ENCODE measurements at places on chromosomes 4 and X.

DNA sequence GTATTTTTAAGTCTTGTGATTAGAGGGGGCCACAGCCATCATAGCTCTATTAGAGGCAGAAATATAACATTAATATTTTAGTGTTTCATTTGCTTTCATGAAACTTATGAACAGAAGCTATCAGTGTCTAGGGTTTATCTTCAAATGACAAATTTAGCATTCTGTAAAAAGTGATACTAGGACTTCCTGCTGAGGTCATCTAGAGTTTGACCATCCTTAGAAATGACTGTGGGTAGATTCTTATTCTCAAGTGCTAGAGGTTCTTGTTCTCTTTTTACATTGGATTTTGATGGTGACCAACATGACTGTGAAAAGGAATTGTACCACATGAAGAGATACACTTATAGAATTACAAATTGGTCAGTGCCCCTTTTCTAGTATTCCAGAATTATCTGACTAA lies 568.6 kb downstream of the RPA4 start:
- no peak for DNase-seq

- no peak for DNase-seq
Observed at GRCh38 chrX:118286066-118286762, 59.7 kb upstream of the WDR44 start.

DNA sequence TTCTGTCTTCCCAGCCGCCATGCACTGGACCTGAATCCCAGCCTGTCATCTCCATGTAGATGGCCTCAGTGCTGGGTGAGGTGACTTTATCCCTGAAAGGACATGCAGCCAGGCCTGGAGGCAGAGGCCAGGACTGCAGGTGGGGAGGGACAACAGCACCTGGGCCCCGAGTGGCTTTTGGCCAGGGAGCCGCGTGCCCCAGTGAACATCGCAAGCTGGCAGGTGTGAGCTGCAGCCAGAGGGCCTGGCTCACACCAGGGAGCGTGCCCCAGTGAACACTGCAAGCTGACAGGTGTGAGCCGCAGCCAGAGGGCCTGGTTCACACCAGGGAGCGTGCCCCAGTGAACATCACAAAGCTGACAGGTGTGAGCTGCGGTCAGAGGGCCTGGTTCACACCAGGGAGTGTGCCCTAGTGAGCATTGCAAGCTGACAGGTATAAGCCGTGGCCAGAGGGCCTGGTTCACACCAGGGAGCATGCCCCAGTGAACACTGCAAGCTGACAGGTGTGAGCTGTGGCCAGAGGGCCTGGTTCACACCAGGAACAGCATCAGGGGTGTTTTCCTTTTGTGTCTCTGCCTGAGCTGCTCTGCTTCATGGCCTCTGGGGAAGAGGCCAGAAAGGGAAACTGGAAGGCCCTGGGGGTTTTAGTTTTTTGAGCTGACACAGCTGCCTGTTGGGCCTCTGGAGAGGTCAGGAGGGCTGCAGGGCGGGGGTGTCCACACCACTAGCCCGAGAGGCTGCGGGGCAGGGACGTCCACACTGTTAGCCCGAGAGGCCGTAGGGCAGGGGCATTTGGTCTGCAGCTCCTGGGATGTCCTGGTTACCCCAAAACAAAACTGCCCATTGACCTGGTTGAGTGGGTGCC lies 22.7 kb upstream of the PSAPL1 start:
- DNase-seq: no peak

DNA sequence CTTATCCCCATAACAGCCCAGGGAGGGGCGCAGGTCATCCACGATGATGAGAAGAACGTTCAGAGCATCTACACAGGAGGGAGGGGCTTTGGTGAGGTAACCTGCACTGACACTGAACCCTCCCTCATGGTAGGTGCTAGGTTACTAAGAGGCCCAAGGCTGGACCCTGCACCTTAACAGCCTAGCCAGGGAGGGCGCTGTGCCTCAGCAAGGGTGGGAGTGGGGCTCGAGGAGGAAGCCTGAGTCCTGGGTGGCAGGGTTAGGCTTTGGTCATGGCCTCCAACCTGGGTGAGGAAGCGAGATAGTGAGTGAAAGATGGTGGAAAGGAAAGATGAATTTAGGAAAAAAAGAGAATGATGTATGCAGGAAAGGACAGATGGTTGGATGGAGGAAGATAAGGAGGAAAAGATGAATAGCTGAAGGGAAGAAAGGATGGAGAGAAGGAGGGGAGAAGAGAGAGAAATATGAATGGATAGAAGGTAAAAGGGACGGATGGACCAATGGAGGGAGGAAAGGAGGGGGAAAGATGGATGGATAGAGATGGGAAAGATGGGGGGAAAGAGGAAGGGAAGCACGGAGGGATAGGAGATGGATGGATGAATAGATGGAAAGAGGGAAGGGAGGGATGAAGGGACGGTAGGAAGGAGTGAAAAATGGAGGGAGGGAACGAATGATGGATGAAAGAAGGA lies 736 bp downstream of the IDS start:
- DNase-seq: no peak

DNA sequence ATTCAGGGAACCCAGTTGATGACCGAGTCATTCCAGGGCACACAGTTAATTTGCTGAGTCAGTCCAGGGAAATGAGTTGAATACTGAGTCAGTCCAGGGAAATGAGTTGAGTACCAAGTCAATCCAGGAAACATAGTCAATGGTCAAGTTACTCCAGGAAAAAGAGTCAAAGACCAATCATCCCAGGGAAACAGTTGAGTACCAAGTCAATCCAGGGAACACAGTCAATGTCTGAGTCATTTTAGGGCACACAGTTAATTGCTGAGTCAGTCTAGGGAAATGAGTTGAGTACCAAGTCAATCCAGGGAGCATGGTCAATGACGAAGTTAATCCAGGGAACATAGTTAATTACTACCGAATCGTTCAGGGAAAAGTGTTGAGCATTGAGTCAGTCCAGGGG lies 754.4 kb downstream of the NLGN4X start:
- no peak for DNase-seq

- no peak for DNase-seq
Observed at GRCh38 chr4:162059656-162060055, 104.1 kb downstream of the FSTL5 start.

DNA sequence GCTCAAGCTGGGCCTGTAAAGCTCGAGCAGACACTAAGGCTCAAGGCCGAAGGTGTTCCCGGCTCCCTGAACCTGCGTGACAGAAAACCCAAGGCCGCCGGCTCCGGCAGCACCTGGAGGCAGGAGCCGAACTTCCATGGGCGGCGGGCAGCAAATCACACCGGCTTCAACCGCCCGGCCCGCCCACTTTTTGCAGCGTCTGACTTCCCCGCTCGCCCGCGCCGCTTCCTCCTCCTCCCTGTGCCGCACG lies 940 bp upstream of the NSD2 start:
- DNase-seq: peak; percentile 49

DNA sequence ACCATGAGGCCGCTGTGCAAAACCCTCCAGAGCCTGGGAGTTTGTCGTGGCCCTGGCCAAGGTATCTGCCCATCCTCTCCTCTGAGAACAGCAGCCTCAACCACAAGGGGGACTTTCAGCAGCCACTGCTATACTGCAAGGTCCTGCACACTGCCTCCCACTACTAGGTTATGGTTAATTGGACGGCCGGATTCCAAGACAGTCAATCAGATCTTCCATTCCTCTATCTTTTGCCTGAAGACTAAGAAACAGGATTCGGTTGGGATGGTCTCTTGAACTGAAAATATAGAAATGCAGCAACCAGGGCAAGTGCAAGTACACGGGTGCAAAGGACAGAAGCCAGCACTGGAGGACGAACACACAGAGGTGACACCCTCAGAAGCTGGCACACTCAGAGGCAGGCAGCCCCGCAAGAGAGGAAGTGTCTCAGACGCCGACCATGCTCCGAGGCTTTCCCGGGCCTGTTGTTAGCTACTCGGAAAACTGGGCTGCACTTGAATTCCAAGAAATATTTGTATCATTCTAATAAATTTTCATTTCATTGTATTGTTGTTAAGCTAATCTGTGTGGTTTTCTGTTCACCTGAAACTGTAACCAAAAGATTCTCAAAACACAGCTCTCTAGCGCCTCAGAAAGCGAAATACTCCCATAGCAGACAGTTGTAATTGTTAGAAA lies 63.3 kb downstream of the AFAP1 start:
- no peak for DNase-seq

GRCh38 chrX:29136904-29137303 lies 549.7 kb downstream of the IL1RAPL1 start:
- DNase-seq: no peak

DNA sequence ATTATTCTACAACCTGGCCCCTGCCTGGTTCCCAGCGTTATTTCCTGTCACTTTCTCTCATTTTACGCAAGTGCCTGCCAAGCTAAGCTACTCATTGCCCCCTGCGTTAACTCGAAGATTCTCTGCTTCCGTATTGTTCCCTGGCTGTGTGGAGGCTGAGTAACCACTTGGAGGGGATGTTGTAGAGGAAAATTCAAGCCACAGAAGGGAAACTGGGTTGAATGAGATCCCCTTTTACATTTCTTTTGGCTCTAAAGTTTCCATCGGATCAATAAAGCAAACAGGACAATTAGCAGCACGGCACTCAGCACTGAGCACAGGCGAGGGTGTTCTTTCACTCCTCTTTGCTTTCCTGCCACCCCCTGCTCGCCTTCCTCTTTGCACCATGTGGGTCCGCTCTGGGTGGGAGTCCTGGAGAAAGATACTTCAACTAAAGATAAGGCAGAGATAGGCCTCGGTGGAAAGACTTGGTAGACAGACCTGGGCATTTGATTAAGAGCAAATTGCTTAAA lies 4.2 kb upstream of the TMSB4X start:
- DNase-seq: no peak

DNA sequence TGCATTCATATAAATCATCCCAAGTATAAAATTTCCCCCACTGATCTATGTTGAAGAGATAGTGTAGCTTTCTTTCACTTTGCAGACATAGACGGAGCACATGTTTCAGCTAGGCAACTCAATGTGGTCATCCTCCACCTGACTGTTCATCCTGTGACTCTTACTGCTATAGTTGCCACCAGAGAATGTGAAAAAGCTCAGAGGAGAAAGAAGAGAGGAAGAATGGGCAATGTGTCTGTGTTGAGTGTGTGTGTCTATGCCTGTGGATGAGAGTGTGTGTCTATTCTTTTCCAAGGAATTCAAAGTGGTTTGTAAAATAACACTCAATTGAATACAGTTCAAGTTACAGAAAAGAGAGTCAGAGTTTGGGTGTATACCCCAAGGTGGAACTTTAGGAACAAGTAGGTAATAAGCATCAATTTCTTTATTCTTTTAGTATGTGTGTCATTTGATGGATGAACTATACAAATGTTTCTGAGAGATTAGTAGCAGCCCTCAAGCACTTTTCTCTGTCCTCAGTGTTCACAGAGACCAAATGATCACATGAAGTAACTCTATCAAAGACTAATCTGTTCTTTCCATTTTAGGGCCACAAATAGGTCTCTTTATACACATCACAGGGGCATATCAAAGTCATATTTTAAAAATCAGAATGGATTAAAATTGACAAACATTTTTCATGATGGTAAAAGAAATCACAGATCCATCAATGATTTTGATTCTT lies 2.3 kb downstream of the SNCA start:
- DNase-seq: no peak

DNA sequence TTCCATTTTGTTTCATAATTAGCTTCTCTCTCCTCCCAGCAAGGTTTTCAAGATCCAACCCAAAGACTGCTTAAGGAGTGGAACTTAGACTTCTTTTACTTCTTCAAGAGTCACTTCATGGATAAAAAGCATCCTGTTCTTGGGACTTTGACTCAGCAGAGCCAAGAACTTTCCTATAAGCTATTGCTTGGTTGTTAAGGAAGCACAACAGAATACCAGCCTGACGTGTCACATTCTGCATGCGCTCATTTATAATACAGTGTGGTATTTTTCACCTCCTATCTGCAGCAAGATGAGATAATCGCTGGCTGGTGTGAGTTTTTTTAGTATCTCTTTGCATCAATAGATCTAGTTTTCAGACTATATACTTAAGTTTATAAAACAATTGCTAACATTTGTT lies 152.1 kb downstream of the PALLD start:
- no peak for DNase-seq

GRCh38 chrX:86002076-86002896 lies 45.1 kb downstream of the CHM start:
- no peak for DNase-seq

GRCh38 chrX:2342874-2343273 lies 157.9 kb downstream of the DHRSX start:
- no peak for DNase-seq

Measured in smooth muscle cell of the brain vasculature (primary cell).